GOT3 (cell line): ENCODE measurements at places on chromosomes 6 and 20.

DNA sequence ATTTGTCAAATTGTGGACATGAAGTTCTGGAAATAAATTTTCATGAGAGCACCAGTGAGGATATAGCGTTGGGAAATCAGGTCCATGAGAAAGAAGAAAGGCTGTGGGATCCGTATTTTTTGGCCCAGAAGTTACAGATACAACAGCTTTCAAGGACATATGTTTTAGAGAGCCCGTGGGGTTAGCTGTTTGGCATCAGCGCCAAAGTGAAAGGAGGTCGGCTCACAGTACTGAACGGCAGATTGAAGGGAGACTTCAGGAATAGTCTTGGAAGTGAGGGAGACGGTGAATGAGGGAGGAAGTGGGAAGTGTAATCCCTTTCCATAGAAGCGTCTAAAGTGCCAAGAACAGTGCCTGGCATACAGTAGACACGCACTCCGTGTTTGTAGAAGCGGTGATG is 31.8 kb downstream of the ZDHHC14 start:
- DNase-seq = no peak

GRCh38 chr20:21137078-21137477 is 11.2 kb downstream of the KIZ start:
- DNase-seq = no peak

- DNase-seq = no peak
Observed at GRCh38 chr6:122075084-122075838, 324.2 kb upstream of the HSF2 start.

GRCh38 chr6:169019727-169020491 is 233.7 kb downstream of the THBS2 start:
- no peak for DNase-seq

GRCh38 chr6:37138856-37139229 is 31.1 kb upstream of the PIM1 start:
- DNase-seq = no peak

DNA sequence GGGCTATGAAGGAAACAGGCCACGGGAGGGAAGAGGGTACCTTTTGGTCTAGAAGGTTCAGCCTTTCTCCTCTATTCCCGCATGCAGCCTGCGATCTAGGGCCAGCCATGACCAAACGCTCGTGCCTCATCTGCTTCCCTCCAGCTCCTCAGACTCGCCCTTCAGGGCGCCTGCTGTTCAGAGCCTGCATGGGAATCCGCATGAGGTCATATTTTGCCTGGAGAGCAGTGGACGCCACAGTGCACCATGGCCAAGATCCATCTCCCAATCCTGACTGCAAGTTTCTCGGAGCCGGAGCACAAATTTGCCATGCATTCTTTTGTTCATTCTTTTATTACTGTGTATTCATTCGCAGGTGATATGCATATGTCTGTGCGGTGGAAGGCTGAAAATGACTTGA is 608.1 kb downstream of the QKI start:
- no peak for DNase-seq

DNA sequence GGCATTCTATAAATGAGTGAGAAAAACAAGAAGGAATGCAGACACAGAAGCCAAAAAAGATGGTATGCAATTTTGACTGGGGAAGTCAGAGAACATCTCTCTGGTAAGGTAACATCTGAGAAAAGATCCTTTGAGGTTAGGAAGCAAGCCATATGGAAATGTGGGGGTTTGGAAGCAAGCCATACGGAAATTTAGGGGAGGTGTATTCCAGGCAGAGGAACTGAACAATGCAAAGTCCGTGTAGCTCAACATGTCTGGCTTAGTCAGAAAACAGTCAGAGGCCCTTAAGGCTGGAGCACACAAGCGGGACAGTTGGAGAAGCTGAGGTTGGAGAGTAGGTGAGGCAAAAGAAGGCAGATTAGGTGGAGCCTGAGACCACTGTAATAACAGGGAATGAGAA is 35.3 kb downstream of the RALGAPA2 start:
- DNase-seq = no peak

DNA sequence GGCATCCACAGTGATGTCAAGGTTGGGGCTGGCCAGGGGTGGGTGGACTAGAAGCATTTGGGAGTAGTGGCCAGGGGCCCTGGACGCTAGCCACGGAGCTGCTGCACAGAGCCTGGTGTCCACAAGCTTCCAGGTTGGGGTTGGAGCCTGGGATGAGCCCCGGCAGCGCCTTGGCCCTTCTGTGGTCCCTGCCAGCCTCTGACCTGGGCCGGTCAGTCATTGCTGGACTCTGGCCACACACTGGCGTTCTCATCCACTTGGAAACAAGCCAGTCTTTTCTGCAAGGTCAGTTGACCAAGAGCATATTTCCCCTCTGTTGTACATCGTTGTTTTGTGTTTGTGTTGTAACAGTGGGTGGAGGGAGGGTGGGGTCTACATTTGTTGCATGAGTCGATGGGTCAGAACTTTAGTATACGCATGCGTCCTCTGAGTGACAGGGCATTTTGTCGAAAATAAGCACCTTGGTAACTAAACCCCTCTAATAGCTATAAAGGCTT is 8.4 kb downstream of the PSMA7 start:
- no peak for DNase-seq

- no peak for DNase-seq
Observed at GRCh38 chr20:32282461-32282860, 5.0 kb downstream of the KIF3B start.

GRCh38 chr6:17204533-17204932 is 76.6 kb upstream of the RBM24 start:
- no peak for DNase-seq

GRCh38 chr20:39289316-39289715 is 327.2 kb downstream of the DHX35 start:
- DNase-seq = no peak

- DNase-seq = no peak
Observed at GRCh38 chr20:4260102-4260501, 244.7 kb upstream of the RNF24 start.

DNA sequence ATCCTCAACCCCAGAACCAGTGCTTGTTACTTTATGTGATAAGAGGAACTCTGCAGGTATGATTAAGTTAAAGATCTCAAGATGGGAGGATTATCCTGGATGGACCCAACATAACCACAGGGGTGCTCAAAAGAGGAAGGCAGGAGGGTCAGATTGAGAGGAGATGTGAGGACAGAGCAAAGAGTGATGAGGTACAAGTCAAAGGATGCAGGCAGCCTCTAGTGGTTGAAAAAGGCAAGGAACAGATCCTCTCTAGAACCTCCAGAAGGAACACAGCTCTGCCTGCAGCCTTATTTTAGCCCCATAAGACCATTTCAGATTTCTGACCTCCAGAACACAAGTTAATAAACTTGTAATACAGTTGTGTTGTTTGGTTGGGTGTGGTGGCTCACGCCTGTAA is 41.2 kb downstream of the PDSS2 start:
- DNase-seq = no peak

GRCh38 chr20:63226042-63226943 is 9.4 kb upstream of the BIRC7 start:
- DNase-seq = no peak

GRCh38 chr20:16966276-16966880 is 218.2 kb downstream of the OTOR start:
- DNase-seq = no peak

DNA sequence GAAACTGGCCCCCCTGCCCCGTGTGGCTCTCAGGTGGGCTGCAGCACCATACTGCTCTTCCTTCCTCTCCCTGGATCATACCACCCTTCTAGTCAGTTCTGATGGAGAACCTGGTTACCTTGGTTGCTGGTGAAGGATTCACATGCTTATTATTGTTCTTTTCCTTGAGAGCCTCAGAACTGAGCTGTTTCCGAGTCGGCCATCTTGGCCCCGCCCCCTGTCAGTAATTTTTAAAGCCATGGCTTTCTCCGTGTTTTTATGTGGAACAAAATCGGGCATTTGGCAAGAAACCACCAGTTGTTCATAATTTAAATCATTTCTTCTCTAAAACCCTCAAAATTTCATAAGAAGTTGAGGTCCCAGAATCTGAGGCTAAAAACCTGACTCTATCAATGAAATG is 493.8 kb downstream of the NKAIN2 start:
- DNase-seq = no peak

GRCh38 chr6:29927841-29928388 is 14.4 kb upstream of the HLA-A start:
- DNase-seq = no peak

DNA sequence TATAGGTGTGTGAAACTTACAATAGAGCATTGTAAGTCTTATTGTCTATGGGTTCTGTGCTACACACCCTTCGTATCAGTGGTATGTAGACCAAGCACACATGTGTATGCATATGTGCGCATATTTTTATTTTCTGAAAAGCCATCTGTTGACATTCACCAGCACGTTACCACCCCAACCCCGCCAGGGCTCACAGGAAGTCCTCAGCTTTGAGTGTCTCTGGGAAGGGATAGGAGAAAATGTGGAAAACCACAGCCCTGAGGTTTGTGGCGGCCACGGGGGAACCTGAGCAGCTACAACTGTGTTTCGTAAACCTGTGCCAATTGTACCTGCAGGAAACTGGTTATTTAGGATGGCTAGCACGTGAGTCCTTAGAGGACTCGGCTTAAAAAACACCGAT is 123.3 kb upstream of the PHACTR3 start:
- DNase-seq = no peak

DNA sequence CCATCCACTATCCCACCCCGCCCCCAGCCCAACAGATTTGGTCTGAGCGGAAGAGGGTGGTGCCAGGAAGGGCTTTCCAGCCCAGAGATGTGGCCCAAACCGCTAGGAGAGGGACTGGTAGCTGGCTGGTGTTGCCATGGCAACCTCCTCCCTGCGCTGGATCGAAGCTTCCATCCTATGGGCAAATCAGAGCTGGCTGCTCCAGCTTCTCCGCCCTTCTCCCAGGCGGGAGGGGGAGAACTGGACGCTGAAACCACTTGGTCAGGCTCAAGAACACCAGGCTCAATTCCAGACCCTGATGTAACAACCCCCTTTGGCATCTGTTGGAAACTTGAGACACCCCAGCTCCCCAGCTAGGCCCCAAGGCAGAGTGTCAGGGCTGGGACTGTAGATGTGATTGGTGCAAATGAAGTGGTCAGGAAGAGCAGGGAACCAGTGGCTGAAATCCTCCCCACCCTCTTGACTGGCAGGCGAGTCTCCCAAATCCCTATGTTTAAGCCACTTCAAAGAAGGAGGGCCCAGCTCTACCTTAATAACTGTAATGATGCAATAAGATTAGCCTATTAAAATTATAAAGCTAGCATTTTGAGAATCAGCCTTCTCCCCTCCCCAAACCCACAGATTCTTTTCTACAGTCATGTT is 4.2 kb downstream of the RIMS4 start:
- no peak for DNase-seq

GRCh38 chr20:5781798-5782750 is 31.9 kb downstream of the SHLD1 start:
- no peak for DNase-seq

GRCh38 chr20:44678990-44679611 is 27.6 kb upstream of the ADA start:
- DNase-seq = no peak

GRCh38 chr6:142323377-142323776 is 21.6 kb downstream of the ADGRG6 start:
- no peak for DNase-seq

DNA sequence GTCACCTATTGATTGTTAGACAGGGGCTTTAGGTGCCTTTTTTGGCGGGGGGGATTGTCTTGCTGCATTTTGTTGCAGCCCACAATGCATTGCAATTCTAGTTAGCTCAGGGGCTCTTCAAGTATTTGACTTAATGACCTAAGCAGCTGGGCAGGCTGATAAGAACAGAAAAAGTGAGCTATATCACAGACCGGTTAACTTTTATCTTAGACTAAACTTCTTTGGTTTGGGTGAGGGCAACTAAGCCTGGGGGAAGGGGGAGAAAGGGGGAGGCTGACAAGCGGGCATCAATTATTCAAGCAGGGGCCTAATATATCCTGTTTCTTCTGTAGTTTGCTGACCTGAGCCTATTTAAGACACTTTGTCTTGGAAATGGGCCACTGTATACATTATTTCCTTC is 66.0 kb upstream of the GPR6 start:
- DNase-seq = no peak

- no peak for DNase-seq
Observed at GRCh38 chr6:14075095-14075503, 42.5 kb upstream of the CD83 start.

DNA sequence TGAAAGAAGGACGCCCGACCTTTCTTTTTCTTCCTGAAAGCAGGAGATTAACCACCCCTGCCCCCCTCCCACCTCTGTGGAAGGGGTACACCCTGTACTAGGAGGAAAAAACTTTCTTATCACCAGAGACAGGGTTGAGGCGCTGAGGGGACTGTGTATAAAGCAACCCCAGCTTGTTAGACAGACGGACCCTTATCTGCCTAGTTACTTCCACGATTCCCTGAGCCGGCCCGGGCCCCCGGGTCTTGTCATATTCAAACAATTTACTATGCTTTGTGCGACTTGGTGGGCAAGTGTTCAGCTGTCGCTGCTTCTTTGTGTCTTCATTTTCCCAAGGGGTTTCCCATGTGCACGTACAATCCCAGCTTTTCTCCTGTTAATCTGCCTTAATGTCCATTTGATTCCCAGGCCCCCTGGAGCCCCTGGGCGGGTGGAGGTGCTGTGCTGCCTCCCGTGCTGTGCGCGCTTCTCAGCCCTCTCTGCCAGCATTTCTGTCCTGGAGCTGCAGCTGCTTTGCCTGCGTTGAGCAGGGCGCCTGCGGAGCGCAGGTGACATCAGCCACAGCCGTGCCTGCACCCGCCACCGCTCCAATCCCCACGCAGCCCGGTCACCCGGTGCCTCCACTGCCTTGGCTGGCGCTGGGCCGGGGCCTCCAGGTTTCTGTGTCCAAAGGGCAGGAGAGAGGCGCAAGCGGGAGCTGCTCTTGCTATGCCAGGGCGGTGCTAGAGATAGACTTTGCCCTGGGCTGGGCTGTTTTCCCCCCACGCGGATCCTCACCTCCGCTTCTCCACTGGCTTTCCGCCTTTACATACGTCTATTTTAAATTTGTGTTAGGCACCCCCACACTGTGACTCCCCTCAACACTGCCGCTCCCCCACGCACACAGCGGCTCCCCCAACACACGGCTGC is 96.2 kb downstream of the TTLL2 start:
- no peak for DNase-seq

- DNase-seq = peak; percentile 16
Observed at GRCh38 chr20:11849976-11850670, 67.6 kb upstream of the BTBD3 start.

DNA sequence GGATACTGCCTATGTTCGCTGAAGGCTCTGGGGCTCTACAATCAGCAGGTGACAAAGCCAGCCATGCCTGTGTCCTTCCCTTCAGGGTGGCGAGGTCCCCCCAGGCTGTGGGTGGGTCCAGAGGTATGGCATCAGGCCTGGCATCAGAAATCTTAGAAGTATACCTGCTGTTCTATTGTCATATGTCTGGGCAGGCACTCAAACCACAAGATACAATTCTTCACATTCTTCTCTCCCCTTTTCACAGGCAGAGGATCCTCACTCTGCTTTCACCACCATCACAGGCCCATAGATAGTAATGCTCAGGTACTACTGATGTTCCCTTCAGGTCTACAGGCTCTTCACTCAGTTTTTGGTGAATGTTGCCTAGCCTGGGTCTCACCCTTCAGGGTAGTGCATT is 1180.0 kb upstream of the CITED2 start:
- DNase-seq = no peak

- no peak for DNase-seq
Observed at GRCh38 chr20:2301164-2301622, 5.4 kb downstream of the TGM3 start.

- no peak for DNase-seq
Observed at GRCh38 chr20:23143986-23144690, 58.0 kb upstream of the CD93 start.
